ENCODE measurements at places on chromosomes 4 and X.

DNA sequence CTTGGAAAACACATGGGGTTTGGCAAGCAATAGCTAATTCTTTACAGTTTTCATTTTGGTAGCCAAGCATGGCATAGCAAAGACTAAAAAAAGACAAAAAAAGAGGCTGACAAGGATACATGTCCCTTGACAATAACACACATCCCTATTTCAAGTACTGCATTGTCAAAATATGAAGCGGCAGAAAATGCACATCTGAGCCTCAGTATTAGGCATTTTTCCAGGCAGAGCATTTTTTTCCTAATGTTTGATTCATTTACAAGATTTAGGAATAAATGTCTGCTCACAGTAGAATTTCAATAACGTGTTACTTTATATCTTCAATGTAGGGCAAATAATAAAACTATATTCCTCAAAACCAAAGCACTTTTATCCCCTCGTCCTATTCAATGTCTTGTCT lies 216.3 kb upstream of the PCDH18 start:
- no peak for DNase-seq

GRCh38 chr4:94623126-94623911 lies 134.4 kb upstream of the BMPR1B start:
- DNase-seq = no peak

GRCh38 chrX:103614999-103615398 lies 7.2 kb downstream of the TCEAL3 start:
- DNase-seq = no peak

GRCh38 chr4:108117418-108118182 lies 51.1 kb downstream of the LEF1 start:
- no peak for DNase-seq

GRCh38 chr4:117284736-117285135 lies 199.4 kb upstream of the TRAM1L1 start:
- no peak for DNase-seq

- DNase-seq = no peak
Observed at GRCh38 chrX:110327336-110327735, 9.5 kb upstream of the AMMECR1 start.

GRCh38 chr4:124537971-124538370 lies 174.6 kb downstream of the ANKRD50 start:
- DNase-seq = no peak

GRCh38 chrX:21623778-21624501 lies 34.2 kb downstream of the KLHL34 start:
- DNase-seq = no peak

- no peak for DNase-seq
Observed at GRCh38 chr4:144817081-144817480, 171.1 kb downstream of the HHIP start.

DNA sequence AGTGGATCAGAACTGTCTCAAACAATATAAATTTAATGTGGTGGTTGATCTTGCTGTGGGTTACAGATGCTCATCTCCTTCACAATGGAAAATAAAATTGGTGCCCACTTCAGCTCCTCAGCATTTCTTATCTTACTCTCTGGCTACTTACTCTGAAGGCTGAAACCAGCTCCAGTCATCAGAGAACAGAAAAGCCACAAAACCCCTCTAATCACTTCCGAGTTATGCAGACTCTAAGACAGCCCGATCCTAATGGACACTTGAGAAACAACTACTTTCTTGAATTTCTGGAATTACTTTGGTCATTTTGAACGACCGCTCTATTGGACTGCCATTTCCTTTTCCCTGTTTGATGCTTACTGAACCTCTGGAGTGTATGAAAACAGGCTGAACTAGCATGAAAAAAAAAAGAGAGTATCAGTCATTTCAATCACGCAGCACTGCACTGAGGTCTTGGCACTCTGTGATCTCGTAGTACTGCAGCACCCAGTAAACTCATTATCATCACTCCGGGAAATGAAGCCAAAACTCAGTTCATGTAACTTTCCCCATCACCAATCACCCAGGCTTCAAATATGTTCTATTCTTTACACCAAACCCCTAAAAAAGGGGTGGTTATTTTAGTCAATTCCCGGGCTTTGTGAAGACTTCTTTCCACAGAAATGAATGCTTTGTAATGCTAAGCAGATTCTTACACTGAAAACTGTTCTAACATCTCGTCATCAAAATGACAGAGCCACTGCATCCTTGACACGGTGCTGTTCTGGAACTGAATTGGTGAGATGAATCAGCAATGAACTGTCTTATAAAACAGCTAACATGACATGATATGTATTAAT lies 54.5 kb downstream of the TSPAN5 start:
- no peak for DNase-seq

- DNase-seq = no peak
Observed at GRCh38 chr4:154421618-154422017, 70.0 kb downstream of the DCHS2 start.

DNA sequence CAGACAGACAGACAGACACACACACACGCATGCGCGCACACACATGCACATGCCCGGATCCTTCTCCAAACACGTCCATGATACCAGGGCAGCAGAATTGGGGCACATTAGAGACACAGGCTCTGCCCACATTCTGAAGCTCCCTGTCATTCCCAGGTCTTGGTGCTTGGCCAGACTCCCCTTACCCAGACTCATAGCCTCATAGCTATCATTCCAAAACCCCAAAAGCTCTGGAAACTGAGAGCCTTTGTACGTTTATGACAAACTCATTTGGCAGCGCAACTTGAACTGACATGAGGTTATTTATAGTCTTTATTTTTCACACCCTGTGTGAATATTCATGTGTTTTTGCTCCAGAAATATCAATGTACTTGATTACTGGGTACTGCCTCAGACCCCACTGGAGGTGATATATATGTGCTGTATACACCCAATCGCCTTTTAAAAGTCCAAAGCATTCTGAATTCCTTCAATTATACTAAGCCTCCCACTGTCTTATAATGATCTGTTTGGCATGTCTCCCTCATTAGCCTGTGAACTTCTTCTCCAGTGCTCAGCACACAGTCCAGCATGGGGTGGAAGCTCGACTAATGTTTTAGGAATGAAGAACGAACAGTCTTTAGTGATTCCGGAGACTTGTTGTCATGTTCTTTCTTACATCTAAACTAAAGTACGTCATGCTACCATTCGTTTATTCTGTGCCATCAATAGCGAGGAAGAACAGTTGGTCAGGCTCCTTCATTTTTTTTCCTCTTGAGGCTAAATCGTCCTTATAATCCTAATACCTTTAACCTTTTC lies 45.0 kb downstream of the RTL9 start:
- no peak for DNase-seq

DNA sequence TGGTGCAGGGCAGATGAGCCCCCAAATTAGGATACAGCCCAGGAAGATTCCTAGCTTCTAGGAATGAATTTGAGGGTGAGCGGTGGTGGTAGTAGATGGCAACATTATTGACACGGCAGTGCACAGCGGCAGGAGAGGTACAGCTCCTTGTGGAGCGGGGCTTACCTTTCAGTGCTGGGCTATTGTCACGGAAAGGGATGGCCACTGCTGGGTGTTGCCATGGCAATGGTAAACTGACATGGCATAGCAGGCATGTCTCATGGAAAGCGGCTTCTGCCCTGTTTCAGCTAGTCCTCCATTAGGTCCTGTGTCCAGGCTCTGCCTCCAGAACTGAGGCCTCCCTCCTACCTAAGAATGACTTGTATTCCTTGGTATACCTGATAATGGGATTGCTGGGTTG lies 81.8 kb upstream of the WDR1 start:
- DNase-seq = no peak

GRCh38 chrX:31609130-31609529 lies 537.3 kb upstream of the FTHL17 start:
- DNase-seq = no peak
